Activated naive CD8-positive, alpha-beta T cell treated with anti-CD3 and anti-CD28 coated beads, Interleukin-2, amount 50 U/mL, for 24 hours (primary cell): ENCODE measurements at places on chromosomes 7 and 10.

DNA sequence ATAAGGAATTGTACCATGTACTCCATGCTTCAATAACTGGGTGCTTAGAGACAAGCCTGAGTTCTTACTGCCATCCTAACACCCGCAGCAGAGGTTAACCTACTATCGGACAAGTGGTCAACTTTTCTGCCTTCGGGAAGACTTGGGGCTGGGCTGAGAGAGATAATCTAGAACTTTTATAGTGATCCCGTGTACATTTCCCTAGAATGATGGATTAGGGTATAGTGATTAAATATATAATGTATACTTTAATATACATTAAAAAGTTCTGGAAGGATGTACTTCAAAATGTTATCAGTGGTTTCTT is 12.2 kb upstream of the HNRNPF start:
- no peak for DNase-seq

GRCh38 chr10:69639291-69640195 is 9.5 kb downstream of the FAM241B start:
- peak; percentile 65 for DNase-seq

GRCh38 chr7:134845461-134845860 is 66.0 kb downstream of the CALD1 start:
- no peak for DNase-seq

- no peak for DNase-seq
These were observed 59.5 kb downstream of the RGS10 start for GRCh38 chr10:119483001-119483400.

DNA sequence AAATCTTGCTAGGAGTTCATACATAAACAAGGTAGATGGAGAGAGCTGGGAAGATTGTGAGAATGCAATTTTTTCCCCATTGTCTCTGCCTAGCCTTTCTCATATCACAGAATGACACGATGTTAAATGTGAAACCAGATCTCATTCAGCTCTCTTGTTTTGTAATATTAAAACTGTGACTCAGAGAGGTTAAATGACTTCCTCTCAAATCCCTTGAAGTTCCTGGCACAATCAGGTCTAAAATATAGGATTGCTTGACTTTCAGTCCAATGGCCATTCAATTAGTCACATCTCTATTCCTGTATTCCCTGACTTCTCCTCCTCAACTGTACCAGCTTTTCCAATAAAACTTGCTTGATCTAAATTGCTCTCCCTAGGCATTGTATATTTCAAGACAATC is 3.1 kb downstream of the ANKRD22 start:
- DNase-seq: no peak

DNA sequence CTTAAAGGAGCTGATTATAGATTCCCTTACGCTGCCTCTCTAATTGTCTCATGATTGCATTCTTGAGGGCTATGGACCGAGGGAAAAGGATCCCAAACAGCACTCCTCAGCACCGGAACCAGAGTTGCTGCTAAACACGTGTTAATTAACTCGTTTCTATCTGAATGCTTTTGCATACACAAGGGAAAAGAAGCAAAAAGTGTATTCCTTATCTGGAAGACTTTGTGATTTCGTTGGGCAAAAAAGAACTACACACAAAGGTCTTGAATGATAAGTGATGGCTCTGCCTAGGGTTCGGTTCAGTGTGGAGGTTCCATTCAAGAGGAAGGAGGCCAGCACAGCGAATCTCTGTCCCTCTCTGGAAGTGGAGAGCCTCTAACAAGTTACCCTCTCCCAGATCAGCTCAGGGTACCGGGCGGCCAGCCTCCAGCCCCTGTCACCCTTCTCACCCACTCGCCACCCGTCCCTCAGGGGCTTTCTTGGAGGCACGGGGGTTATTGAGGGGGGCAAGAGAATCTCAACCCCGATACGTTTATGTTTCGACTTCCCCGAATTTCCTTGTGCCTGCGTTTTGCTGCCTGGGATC is 515 bp upstream of the SLC4A2 start:
- no peak for DNase-seq

DNA sequence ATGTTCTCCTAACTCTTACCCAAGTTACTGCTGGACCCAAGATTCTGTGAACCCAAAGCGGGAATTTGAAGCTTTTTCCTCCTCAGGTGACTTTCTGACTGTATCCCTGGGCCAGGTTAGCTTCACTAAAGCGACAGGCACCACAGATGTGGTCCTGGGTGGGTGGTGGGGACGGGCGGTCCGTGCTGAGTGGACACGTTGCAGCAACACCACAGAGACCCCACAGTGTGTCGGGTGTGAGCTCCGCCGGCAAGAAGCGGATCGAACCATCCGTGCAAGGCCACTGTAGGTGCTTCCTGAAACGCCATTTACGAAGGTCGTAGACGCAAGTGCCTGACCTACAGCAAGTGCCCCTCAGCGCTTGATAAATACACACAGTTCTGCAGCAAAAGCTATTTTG is 325.9 kb downstream of the ADARB2 start:
- DNase-seq: no peak

DNA sequence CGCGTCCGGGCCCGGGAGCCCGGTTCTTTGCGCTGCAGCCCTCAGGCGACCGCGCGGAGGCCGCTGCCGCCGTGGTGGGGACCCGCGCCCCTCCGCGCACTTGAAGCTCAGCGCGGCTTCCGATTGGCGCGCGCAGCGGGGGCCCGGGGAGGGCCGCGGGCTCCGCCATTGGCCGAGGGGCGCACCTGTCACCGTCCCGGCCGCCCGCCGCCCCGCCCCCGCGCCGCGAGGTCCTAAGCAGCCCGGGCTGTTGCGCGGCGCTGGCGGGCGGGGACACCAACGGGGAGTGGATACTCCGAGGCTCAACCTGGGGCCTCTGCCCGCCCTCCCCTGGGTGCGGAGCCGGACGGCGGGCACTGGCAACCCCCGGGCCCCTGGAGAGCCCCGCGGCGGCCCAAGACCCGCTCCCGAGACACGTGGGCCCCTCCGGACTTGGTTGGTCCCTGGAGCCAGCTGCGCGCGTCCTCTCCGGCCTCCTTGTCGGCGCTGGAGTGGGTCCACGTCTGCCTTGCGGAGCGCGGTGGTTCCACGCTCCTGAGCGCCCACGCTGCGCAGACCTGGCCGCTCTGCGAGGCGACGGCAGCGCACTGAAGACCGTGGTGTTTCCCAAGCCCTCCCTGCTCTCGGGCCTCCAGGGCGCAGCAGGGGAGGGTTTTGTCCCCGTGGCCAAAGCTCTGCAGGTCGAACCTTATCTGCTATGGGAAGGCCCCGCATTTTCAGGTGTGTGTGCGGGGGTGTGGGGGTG is at the start of gene MNX1:
TSS of gene MNX1 (minus strand) at position 76 of the 745 bp plus-strand sequence. CDS start 313 bp downstream, outside the sequence.
- DNase-seq: peak; percentile 52

GRCh38 chr7:127940381-127941160 is 90.7 kb downstream of the LRRC4 start:
- DNase-seq: no peak

DNA sequence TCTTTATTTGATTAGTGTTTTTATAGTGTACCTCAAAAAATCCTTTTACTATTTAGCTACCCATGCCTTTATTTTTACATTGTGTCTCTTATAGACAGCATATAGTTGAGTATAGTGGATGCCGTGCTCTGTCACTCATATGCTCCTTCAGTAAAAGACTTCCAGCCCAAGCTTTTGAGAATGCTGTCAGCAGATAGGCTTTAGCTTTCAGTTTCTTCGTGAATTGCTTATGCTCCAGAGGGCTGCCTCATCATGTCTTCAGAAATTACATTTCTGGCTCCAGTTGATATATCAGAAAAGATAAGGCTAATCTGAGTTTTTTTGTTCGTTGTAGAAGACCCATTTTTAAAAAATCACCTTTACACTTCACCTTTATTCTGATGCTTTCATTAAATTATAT is 332.0 kb downstream of the NXPH1 start:
- no peak for DNase-seq

DNA sequence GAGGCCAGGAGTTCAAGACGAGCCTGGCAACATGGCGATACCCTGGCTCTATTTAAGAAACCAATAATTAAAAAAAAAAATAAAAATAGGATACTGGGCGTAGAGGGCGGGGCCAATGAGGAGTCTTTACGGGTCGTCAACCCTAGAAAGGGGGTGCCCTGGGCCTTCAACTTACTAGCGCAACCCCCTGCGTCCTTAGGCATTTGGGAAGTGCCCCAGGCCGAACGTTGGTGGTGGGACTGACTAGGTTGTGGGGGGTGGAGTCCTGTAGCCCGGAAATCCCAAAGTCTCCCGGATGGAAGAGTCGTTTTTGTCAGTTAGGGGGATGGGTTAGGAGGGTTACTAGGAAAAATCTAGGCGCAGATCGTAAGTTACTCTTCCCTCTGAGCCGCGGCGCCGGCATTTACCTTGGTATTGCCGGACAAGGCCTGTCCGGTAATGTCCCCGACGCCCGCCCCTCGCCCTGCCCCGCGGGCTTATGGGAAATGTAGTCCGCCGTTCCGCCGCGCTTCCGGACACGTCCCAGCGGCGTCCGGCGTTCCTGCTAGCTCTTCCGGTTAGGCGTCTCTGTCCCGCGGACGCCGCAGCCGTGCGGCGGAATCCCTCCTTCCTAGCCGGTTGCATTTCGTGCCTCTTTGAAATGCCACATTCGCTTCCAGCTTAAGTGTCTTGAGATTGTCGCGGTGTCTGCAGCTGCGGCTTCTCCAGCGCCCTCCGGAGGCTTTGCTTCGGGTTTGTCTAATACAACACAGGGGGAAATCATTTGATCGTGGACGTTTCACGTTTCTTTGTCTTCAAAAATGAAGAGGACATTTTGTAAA is 1.3 kb upstream of the ACBD5 start:
- DNase-seq: peak; percentile 88

- no peak for DNase-seq
These were observed 326.3 kb upstream of the DGKB start for GRCh38 chr7:15228831-15229230.

DNA sequence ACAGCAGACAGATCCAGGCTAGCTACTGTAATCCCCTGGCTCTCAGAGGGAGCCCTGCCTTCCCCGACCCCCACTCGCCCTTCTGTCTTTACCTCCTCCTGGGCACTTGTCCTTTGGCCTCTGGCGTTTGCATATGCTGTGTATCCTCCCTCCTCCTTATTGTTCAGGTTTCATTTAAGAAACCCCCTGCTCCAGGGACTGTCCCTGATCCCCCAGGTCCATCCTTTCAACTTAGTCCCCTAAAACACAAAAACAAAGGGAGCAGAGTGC is 25.7 kb downstream of the GRID1 start:
- DNase-seq: no peak

DNA sequence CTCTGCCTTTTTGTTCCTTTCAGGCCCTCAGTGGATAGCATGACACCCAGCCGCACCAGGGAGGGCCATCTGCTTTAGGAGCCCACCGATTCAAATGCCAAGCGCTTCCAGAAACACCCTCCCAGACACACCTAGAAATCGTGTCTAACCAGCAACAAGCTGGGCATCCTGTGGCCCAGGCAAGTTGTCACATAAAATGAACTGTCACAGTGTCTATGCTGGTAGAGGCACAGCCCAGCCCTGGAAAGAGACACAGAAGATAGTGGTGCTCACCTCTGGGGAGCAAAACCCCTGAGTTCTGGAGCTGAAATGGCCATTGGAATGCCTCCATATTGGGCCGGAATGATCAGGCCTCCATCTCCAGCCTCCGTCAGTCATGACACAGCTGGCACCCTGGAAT is 38.9 kb downstream of the ECHDC3 start:
- DNase-seq: no peak

GRCh38 chr7:140673063-140673773 is 473 bp downstream of the ADCK2 start:
- peak; percentile 56 for DNase-seq

- no peak for DNase-seq
These were observed 219.5 kb downstream of the PAXIP1 start for GRCh38 chr7:154783281-154783909.

DNA sequence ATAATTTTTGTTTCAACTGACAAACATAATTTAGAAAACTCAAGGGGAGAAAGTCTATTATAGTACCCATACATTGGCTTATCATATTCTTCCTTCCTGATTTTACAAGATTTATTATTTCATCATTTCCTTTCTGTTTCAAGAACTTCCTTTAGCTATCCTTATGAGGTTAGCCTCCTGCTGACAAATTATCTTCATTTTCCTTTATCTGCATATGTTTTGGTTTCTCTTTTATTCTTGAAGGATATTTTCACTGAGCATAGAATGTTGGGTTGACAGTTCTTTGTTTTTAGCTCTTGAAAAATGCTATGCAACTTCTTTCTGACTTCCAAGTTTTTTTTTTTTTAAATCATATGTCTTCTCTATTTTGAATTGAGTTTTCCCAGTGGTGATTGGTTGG is 21.3 kb upstream of the TCERG1L start:
- DNase-seq: no peak

DNA sequence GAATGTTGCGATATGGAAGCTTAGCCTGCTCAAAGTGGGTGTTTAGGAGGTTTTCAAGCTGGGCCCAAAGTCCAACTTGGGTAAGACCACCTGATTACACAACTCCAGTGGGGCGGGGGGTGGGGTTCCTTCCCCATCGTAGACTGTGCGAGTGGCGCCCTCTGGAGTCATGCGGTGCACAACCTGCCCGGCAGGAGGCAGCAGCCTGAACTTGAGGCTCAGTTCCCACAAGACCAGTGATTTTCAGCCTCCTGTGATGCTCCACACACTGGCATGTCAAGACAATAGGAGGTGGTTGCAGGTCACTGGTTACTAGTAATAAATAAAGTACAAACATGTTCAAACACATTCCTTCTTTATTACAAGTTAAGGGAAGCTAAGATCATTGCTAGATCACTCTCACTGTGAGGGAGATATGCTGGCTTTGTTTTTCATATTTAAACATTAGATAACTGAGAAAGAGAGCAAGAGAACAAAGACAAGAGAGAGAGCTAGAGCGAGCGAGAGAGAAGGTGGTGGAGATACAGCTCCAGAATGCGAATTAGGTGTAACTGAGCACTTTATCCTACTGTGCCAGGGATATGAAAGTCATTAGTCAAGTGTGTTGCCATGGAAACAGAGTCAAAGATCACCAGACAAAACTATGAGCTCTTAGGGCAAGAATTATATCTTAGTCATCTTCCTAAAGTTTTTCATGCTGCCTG is 97.4 kb upstream of the BMPER start:
- peak; percentile 12 for DNase-seq

- no peak for DNase-seq
These were observed 194.3 kb downstream of the CYP26A1 start for GRCh38 chr10:93268021-93268420.

GRCh38 chr7:56033671-56034432 is 17.4 kb downstream of the PSPH start:
- peak; percentile 71 for DNase-seq

DNA sequence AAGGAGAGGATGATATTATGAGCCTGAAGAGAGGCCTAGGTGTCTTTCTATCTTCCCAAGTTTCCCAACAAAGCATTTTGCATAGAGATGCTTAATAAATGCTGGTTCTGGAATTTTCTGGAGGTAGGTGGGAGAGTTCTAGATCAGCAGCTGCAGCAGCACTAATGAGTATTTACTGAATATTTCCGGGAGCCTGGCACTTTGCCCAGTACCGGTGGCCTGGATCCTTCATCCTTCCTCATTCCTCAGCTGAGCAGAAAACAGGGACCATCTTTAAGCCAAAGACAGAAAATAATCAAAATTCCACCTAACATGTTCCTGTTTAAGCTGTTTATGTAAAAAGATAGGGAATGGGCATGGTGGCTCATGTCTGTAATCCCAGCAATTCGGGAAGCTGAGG is 813.2 kb upstream of the AUTS2 start:
- DNase-seq: no peak
